Diencephalon (tissue), 1 donor: ENCODE measurements at places on chromosomes 6 and 20. TPM values are rescaled to one million over a fixed set of nuclear protein-coding genes. Genes with fewer than 3 reads are reported as not detected.

Gene HSPA12B
- total RNA-seq: 3.2 TPM

Gene BHLHE23
- not detected for total RNA-seq

Gene GJA10
- not detected for total RNA-seq

Gene CCDC170
- 5.5 TPM for total RNA-seq

Gene MYT1
- total RNA-seq: 11.3 TPM

Gene MAFB
- 4.2 TPM for total RNA-seq

Gene BICRAL
- total RNA-seq: 19.4 TPM

Gene BMP5
- total RNA-seq: 5.5 TPM

Gene FBXO5
- 14.5 TPM for total RNA-seq

Gene GSTA3
- 0.69 TPM for total RNA-seq

Gene EDN1
- 4.6 TPM for total RNA-seq

Gene DST
- 403 TPM for total RNA-seq

Gene EPB41L2
- 67.8 TPM for total RNA-seq

Gene SMLR1
- not detected for total RNA-seq

Gene NELFCD
- total RNA-seq: 50.7 TPM

Gene VNN1
- total RNA-seq: not detected

Gene STXBP5
- total RNA-seq: 77.5 TPM

Gene ASIP
- not detected for total RNA-seq

Gene MAS1
- under 0.01 TPM for total RNA-seq

Gene ADAM33
- 2.5 TPM for total RNA-seq

Gene ARG1
- 0.69 TPM for total RNA-seq

Gene MICB
- 0.69 TPM for total RNA-seq

Gene PRR18
- 2.5 TPM for total RNA-seq

Gene RPL7L1
- total RNA-seq: 127 TPM

Gene GPRC6A
- total RNA-seq: not detected
